GM12864 (cell line): ENCODE measurements at places on chromosomes 6 and 20.
A peak's percentile ranks its signal among the peaks of the same experiment; 100 is the strongest.

- no peak for DNase-seq
Observed at GRCh38 chr20:35934050-35934449, 20.3 kb downstream of the SCAND1 start.

GRCh38 chr6:89924231-89924630 is 30.0 kb downstream of the GJA10 start:
- DNase-seq, result no peak

GRCh38 chr6:105324386-105324950 is 78.4 kb downstream of the PREP start:
- DNase-seq, result no peak

- DNase-seq, result no peak
Observed at GRCh38 chr6:107616775-107617174, 126.9 kb downstream of the SOBP start.

DNA sequence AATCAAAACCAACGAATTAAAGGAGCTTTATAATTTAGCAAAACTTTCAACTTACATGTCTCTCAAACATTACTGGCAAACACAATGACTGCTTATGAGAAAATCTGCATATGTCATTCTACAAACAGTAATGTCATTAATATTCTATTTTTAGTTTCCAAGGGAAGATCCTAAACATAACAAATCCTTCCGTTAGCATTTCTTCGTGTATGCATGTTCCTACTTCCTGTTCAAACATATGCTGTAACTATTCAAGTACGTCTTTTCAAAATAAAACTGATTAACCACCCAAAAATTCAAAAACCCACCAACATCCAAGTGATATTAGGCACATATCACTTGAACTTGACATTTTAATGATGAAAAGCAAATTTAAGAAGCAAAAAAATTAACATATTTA is 131.3 kb downstream of the HACE1 start:
- DNase-seq, result no peak

DNA sequence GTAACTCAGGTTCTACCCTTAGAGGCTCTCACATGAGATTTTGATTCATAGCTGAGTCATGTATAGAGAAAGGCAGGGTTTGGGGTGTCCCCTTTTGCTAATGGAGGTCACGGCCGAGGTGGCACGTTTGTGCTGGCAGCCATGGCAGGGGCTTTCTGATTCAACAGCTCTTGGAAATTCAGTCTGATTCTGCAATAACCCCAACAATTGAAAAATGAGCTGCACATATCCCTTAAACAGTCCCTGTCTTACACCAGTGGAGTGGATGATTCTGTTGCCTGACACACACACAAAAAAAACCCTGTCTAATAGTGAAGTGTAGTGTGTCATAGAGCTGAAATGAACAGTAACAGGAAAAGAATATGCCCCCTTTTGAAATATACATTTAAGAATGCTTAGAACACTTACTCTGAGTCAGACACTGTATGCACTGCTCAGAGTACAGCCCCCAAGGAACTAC is 40.4 kb upstream of the ARG1 start:
- no peak for DNase-seq

DNA sequence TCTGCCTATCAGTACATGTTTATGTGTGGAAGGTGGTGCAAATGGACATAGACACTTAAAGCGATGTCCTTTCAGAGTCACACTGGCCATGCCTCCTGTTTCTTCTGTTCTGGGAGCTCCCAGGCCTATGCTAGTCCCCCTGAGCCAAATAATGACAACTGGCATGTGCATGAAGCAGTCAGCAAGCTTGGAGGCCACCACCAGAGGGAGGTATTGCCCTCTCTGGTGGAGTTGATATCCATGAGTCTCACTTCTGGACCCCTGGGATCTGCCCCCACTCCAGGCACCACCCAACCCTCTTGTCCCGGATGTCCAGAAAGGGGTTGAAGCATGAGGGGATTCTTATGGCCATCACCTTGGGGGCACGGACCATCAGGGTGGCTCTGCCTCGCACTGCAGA is 172.2 kb downstream of the AIG1 start:
- no peak for DNase-seq

- DNase-seq, result no peak
Observed at GRCh38 chr6:161487694-161488093, 213.8 kb upstream of the AGPAT4 start.

- DNase-seq, result no peak
Observed at GRCh38 chr6:113691260-113691656, 165.9 kb upstream of the MARCKS start.

DNA sequence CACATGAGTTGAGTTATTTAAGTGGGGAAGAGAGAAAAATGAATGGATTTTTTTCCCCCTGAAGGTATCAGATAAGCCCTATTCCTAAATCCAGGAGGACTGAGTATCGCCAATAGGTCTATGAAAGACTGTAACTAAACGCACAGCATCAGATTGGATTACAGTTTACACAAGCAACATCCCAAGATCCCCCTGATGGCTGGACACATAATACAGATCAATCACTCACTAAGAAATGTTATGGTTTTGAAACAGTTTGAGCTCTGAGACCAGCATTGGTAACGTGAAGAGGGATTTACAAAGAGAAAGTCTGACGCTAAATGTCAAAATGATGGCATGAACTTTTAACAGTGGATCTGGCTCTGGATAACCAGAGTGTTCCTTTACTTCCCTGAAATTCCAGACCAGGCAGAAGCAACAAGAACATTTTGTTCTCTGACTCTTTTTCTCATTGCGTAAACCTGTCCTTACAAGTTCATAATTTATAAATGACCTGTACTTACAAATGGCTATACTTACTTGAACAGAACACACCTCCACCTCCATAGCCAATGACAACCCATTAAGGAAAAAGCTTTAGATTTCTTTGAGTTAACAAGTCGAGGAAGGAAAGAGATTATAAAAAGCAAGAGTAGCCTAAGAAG is 131.8 kb upstream of the BEND3 start:
- DNase-seq, result no peak

DNA sequence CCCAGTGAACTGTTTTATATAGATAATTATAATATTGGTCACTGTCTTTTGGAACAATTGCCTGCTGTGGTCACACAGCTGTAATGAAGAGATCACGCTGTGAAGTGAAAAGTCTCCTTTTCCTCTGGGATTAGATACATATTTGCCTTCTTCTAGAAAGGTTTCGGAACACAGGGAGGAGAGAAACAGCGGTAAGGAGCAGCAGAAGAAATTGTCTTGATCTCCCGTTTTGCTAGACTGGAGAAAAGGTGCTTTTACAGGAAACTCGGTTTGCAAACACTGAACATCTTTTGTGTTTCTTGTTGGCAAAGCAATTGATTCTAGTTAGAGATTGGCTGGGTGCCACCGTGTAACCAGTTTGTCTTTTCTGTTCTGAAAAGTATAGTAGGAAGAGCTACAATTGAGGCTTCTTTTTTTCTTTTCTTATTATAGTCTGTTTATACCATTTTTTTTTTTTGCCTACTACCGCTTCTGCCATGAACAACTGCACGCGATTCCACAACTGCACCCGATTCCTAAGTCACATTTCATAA is 404.1 kb upstream of the ID4 start:
- DNase-seq, result no peak

DNA sequence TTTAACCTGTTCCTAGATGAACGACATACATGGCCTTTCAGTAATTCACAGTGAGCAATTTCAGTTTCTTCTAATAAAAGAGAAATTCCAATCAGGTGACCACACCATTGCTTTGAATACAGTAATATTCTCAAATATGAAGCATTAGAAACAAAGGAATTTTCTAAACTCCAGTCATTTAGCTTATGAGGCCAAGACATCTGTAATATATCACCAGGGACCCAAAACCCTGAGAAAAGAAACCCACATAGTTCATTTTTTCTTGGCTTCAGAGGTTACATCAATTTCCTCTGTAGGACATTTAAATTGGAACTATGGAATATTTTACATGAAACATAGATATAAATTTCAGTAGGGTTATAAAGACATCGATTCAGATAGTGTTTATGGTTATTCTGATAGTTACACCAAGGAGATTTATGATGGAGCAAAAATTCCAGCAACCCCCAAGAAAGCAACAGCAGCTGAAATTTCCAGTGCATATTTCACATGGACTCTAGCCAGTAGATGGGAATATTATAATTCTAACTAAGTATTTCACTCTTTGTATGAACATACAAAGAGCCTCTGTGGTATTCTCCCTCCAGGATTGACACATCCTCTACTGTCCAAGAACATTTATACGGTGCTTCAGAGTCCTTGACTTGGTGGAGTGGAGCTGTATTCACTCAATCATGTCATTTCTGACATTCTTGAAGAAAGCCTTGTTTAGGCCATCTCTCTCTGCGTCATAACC is 82.9 kb downstream of the ADGRG6 start:
- DNase-seq, result no peak

GRCh38 chr6:150036081-150036480 is 10.7 kb upstream of the RAET1L start:
- DNase-seq, result no peak

DNA sequence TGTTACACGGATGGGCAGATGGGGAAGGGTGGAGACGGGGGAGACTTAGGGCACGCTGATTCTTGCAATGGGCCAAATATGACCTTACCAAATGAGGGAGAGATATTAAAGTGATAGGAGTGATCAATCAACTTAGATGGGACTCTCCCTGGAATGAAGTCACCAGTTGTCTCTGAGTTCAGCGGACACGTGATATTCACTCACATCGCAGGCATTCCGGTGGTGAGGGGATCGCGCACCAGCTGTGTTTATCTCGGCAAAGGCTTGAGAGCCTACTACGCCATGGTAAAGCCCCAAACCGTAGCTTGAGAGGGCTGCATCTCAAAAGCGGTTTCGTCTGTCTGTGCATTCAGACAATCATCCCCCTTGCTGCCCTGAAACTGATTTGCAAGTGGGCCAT is 5.5 kb downstream of the BMP7 start:
- DNase-seq, result no peak

DNA sequence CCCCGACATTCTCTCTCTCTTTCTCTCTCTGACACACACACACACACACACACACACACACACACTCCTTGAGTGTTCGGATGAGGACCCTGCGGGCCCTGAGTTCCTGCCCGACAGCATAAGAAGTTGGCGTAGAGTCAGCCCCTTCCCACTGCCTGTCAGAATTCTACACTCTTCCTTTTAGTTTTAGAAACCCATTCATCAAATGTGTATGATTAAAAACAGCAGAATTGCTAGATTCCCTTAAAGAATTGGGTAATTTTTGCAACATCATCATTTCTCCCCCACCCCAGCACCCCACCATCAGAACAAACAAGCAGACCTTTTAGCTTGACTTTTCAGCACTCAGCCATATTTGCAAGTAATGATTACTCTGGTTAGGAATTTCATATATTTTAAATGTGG is 322.8 kb downstream of the FARS2 start:
- no peak for DNase-seq

DNA sequence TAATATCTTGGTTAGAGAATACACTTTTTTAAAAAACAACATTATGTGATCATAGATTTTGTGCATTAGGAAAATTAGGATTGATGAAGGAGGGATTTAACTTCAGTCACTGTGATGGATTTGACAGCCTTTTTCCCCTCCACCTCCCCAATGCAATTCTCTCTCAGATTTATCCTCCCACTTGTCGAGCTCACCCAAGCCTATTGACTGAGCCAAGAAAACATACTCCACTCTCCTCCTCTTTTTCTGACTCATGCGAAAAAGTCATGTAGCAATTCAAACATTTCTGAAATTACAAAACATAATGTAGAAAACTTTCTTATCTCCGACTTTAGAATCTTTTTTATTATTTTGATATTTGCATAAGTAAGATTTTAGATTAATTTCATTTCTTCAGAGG is 24.1 kb downstream of the KLHL32 start:
- no peak for DNase-seq

DNA sequence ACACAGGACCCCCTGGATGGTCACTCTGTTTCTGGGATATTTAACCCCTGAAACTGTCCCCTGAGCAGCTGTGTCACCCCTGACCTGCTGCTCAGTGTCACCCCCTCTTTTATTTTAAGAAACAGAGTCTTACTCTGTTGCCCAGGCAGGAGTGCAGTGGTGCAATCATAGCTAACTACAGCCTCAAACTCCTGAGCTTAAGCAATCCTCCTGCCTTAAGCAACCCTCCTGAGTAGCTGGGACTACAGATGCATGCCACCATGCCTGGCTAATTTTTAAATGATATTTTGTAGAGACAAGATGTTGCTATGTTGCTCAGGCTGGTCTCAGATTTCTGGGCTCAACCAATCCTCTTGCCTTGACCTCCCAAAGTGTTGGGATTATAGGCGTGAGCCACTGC is 21.5 kb upstream of the GTSF1L start:
- DNase-seq, result no peak

DNA sequence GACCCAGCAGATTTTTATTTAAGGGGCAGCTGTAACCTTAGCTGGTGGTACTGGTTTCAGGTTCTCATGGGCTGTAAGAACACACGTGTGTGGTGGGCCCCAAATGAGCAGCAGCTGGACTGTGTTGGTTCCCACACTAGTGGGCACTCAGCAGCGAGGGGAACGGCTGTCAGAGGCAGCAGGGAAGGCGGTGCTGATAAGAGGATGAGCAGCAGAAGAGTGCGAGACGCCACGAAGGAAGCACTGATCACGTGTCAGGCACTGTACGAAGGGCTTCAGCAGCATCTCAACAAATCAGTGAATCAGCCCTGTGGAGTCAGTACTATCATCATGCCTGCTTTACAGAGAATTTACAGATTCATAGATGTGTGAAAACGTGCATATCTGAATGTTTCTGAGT is 41.0 kb upstream of the EMILIN3 start:
- DNase-seq, result no peak

- no peak for DNase-seq
Observed at GRCh38 chr6:43747784-43748183, 22.2 kb upstream of the VEGFA start.

DNA sequence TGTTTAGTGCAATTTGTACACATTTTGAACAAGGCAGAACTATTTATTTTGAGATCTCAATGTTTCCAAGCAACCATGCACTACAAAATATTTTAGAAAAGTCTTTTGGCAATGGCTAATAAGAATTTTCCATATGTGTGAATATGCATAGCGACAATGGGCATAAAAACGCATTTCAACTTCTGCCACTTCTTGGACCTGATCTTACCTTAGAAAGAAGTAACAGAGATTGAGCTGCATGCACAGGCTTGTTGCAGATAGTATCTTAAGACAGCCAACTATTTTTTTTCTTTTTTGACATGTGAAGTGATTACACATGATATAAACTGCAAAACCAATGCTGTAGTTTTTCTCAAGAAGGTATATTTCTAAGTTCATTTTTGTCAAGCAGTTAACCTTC is 210.4 kb upstream of the PHACTR1 start:
- DNase-seq, result no peak

GRCh38 chr6:103895136-103895535 is 964.6 kb downstream of the HACE1 start:
- no peak for DNase-seq

- DNase-seq, result no peak
Observed at GRCh38 chr6:107634324-107635056, 144.6 kb downstream of the SOBP start.

GRCh38 chr20:41064377-41064776 is 35.8 kb downstream of the TOP1 start:
- peak; percentile 43 for DNase-seq

GRCh38 chr6:14452567-14453527 is 335.3 kb downstream of the CD83 start:
- no peak for DNase-seq
